ENCODE measurements at places on chromosomes 2 and 18.
A peak's percentile ranks its signal among the peaks of the same experiment; 100 is the strongest.

- DNase-seq, result no peak
These were observed 61.1 kb downstream of the VWC2L start for GRCh38 chr2:214471990-214472389.

DNA sequence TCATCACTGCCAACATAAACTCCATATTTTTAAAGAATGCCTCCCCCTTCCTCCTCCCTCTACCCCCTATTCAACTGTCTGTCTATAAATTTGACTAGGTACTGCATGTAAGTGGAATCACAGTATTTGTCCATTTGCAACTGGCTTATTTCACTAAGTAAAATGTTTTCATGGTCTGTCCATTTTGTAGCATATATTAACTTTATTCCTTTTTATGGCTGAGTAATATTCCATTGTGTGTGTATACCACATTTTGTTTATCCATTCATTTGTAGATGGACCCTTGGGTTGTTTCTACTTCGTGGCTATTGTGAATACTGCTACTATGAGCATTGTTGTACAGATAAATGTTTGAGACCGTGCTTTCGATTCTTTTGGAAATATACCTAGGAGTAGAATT is 10.7 kb downstream of the SEH1L start:
- no peak for DNase-seq

DNA sequence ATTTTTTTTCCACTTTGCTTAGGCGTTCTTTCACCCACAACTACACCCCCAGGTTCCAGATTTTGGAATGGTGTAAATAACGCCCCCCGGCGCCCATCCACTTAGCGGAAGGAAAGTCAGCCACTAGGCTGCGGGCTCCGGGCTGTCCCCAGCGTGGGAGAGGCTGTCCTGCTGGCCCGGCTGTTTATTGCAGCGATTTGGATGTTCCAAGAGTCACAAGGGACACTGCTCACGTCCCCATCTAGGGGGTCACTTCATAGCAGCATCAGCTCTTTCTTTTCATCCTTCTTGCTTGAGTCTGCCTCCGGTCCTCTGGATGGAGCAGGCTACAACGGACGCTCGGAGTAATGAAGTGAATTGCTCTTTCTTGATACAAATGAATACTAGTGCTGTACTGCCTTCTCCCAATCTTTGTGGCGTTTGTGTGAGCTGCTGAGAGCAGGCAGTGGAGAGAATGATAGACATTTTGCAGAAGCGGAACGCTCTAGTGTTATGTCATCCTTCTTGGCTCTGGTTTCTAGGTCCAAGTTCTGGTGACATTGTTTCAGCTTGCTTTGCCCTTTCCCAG is 50.7 kb upstream of the PAIP2B start:
- DNase-seq, result peak; percentile 85

DNA sequence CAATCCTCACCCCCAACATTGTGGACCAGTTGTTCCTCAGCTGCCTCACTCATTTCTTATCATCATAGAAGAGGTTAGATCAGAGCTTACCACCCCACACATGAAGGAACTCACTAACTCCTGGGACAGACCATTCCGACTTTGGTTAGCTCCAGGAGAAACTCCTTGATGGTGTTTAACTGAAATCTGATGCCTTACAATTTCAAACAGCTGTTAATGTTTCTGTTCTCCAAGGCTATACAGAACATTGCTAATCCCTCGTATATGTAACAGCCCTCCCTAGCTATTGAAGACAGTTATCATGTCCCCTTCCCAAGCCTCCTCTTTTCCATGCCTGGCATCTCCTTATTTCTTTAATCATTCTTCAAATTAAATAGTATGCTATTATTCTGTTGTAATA is 14.8 kb downstream of the ERBB4 start:
- DNase-seq, result no peak

GRCh38 chr2:100606332-100606725 is 43.5 kb downstream of the PDCL3 start:
- no peak for DNase-seq

DNA sequence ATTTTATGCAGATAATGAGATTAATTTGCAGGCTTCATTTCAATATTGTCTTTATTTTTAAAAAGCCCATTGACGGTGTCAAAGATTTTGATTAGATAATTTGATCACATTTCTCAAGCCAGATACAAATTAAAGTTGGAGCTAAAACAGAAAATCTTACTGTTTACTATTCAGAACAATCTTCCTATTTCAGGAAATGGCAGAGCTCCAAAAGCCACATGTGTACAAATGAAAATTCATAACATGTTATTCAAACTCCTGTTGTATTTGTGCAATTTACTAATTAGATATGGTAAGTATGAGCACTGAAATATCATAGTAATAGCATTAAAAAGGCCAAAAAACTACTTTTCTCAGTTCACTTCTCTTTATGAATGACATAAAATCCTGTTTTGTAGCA is 682.9 kb downstream of the KCNJ3 start:
- no peak for DNase-seq

DNA sequence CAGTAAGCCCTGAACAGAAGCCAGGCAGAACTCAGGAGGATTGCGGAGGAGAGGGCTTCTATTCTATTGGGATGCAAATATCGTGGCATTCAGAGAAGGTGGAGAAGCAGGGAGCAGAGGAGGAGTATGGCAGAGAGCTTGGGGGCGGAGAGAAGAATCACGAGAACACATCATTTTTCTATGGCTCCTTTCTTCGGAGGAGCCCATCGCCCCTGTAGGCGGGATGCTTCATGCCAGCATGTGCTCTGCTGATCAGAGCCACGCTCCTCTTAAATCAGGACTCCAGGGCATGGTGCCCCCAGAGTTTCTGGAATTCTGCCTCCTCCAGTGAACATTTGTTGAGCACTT is 71.1 kb downstream of the CIB4 start:
- DNase-seq, result no peak

DNA sequence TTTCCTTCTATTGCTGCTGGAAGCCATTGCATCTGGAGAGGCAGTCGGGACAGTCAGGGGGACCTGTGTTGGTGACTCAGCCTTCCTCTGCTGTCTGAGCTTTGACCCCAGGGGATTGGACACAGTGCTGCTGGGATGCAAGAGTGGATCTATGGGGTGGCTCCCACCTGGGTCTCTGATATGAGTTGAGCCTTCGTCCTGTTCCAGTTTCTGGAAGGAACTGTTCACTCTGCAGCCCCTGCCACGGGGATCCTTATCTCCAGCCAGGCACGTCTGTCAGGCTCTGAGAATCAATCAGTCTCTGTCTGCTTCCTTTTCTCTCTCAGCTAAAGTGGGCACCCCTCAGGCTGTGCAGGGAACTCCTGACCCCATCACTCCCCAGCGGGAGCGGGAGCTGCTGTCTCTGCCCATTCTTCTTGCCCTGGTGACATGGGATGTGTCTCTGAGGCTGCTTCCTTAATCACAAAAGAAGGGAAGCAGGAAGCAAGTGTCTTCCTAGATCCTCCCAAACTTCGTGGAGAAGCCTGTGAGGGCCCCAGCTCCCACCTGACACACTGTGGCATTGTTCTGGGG is 51.7 kb downstream of the ARHGAP28 start:
- DNase-seq, result no peak

- no peak for DNase-seq
These were observed 20.1 kb upstream of the PTH2R start for GRCh38 chr2:208386541-208386940.

DNA sequence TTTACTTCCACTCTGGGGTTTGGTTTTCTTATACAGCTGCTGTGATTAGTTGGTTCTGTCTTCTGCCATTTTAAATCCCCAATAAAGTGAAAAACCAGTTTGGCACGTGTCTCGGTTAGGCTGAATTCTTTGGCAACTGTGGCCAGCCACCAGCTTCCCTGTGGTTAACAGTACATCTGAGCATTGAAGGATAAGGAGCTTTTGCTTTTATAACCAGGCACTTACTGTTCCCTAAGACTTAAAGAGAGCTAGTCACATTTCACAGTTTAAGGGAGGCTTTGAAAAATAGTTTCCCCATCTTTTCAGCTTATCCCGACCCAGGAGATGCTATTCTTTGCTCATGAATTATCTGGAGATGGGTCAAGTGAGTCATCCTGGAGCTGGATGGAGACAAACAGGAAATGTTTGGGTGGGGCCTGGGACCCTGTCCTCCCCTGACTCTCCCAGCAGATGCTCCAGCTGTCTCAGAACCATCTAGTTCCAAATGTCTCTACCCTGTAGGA is 57.3 kb upstream of the EML6 start:
- DNase-seq, result no peak

DNA sequence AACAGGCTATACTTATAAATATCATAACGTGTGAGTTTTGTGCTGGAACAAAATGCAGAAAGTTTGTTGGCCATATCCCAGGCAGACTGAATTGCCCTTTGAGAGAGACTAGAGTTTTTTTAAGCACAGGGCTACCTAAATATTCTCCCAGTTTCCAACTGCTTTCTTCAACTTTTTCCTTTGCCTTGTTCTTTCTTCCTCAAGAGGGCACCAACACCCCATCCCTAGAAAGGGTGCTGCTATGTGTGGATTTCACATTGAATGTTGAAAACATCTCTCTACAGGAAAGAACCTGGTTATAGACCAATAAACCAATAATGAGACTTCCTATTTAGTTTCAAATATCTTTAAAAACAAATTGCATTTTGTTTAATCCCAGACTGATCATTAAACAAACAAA is 87.9 kb downstream of the ICOS start:
- DNase-seq, result peak; percentile 48

GRCh38 chr2:46901611-46902010 is 14.0 kb downstream of the MCFD2 start:
- DNase-seq, result no peak

DNA sequence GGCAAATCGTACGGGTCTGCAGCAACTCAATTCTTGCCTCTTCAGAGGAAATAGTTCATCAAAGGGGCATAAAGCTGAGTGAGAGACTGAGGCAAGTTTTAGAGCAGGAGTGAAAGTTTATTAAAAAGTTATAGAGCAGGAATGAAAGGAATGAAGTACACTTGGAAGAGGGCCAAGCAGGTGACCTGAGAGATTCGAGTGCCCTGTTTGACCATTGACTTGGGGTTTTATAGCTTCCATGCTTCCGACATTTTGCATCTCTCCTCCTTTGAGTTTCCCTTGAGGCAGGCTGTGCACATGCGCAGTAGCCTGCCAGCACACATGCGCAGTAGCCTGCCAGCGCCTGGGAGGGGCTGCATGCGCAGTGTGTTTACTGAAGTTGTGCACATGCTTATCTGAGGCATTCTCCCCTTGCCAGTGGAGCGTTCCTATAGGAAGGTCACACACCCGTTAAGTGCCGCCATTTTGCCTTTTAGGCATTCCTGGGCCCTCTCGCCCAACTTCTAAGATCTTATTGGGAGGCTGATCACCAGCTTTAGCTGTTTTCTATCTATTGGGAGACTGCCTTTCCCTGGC is 265.5 kb upstream of the MGAT5 start:
- no peak for DNase-seq

- DNase-seq, result peak; percentile 12
These were observed 17.1 kb upstream of the MCM6 start for GRCh38 chr2:135893374-135893794.

GRCh38 chr18:43875511-43875910 is 598.2 kb upstream of the SYT4 start:
- no peak for DNase-seq

- DNase-seq, result no peak
These were observed 10.4 kb downstream of the PAIP2B start for GRCh38 chr2:71216501-71216900.

- DNase-seq, result no peak
These were observed 14.6 kb downstream of the EML4 start for GRCh38 chr2:42183775-42184174.
